Activated T-helper 1 cell treated with anti-CD3 and anti-CD28 coated beads, Interleukin-2, amount 50 U/mL, for 16 hours (primary cell): ENCODE measurements at places on chromosomes 3 and 15.

GRCh38 chr3:110940055-110940454 is 131.6 kb upstream of the NECTIN3 start:
- DNase-seq: no peak

- no peak for DNase-seq
Measured at GRCh38 chr3:139421040-139421439, 31.6 kb upstream of the COPB2 start.

- DNase-seq: no peak
Measured at GRCh38 chr3:37536840-37537239, 324.8 kb upstream of the CTDSPL start.

DNA sequence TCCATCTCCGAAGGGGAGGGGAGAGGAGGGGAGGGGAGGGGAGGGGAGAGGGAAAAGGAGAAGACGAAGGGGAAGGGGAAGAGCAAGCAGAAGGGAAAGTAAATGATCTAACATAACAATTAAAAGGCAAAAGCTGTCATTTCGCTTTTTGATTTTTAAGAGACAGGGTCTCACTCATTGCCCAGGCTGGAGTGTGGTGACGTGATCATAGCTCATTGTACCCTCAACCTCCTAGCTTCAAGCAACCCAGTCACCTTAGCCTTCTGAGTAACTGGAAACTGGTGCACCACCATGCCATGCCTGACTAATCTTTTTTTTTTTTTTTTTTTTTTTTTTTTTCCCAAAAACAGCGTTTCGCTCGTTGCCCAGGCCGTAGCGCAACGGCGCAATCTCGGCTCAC is 22.6 kb downstream of the ADAM10 start:
- DNase-seq: no peak
